Fibroblast of skin of scalp (primary cell): ENCODE measurements at places on chromosomes 5 and 9.
A peak's percentile ranks its signal among the peaks of the same experiment; 100 is the strongest.

GRCh38 chr5:154461531-154461930 is 15.7 kb downstream of the SAP30L start:
- peak; percentile 57 for DNase-seq

DNA sequence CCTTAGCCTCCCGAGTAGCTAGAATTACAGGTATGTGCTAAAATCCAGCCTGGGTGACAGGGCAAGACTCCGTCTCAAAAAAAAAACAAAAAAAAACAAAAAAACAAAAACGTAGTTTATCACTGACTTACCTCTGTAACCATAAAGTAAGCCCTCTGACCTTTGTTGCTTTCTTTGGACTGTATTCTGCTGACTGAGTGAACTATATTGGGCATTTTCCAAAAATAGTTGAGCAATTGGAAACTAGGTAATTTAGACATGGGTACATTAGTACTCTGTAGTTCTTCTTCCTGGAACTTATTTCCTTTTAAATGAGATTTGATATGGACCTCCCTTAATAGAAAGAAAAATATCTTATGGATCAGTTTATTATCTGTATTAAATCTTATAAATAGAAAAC is 66.6 kb downstream of the ANKHD1 start:
- DNase-seq, result no peak

GRCh38 chr9:123470991-123471770 is 115.2 kb downstream of the CRB2 start:
- no peak for DNase-seq

DNA sequence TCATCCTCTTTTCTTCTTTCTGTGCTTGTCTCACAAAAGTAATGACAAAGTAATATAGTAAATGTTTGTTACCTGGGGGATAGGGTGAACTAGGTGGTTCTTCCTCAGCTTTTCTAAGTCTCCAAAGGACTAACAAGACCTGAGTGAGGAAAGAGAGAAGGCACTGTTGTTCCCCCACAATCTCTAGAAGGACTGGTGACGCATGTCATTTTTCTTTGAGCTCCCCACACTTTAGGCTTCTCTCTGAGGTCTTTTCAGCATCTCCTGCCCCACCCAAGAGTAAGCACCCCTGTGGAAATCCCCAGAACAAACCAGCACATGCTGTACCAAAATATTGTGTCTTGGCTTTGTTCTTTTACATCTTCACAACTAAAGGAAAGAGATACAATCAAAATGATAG is 2.4 kb upstream of the IL7R start:
- no peak for DNase-seq

DNA sequence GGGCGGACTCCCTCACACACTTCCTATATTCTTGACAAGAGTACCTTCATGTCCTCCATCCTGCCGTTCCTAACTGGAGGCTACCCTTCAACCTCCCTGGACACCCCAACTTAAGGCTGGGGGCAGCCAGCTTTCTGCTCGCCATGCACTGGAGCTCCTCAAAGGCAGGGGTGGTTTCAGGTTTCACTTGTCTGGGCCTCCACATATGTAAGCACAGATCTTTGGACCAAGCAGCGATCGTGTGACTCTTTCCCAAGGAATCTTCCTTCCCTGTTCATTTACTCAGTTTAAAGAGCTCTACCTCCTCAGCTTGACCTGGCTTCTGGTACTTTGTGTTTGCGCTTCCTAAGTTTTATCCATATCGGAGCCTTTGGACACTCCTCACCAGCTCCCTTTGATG is 34.2 kb upstream of the TRPC7 start:
- DNase-seq, result no peak

DNA sequence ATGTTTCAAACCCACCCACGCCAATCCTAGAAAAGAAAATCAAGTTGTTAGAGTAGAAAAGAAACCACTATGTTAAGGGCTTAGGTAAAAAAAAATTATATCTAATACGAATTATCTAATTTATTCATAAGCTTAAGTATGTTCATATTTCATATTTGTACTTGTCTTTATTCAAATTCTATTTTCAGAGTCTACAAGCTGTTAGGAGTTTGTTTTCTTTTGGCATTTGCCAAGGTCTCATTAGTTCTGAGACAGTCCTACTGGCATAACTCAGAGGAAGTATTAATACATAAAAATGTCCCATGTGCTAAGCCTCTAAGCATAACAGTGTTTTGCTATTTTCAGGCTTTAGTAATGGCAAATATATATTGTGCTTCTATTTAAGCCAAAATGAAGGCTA is 57.6 kb downstream of the STARD4 start:
- DNase-seq, result no peak
